Stimulated activated CD4-positive, alpha-beta T cell treated with anti-CD3 and anti-CD28 coated beads, Interleukin-1b, Interleukin-23, amount 100 ng/mL, for 1 hour (primary cell): ENCODE measurements at places on chromosomes 16 and 17.

DNA sequence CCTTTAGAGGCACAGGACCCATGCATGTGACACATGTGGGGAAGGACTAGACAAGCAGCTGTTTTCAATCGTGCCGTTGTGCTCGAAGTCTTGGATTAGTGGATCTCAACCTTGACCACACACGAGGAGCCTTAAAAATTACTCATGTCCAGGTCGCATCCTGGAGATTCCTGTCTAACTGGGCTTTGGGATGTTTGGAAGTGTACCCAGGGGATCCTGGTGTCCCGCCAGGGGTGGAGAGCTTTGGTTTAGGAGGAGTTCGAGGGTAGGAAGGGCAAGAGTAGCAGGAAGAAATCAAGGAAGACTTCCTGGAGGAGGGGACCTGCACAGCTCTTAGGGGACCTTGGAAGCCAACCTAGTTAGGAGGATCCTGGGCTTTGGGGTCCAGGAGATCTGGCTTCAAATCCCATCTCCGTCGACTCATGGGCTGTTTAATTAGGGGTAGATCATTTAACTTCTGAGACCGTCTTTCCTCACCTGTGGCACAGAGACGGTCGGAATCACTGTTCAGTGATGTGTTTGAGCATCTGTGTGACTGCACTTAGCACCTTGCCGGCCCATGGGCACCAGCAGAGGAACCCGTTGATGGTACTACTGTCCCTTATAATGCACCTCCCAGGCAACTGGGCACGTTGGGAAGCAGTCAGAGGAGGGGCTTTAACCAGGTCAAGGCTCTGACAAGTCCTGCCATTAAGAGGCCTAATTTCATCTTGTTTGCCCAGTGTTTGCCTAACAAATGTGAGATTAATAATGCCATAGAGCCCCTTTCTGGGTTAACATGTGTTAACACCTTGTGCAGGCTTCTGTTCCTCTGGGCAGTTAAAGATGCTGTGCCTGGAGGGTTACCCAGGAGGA is 102.0 kb upstream of the PLCG2 start:
- DNase-seq = no peak

DNA sequence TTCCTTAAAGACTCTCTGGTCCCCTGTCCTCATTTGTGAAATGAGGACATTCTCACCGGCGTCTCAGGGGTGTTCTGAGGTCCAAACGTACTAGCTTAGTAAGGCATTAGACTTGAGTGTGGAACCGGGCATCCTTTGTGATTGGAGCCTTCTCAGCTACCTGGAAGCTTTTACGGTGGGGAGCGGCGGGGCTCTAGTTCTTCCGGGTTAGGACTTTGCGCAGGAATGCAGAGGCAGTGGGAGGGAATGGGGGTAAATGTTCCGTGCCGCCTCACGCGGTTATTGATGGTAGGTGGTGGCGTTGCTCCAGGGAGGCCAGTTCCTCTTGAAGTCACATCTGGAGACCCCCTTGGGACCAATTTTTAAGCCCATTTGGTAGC is 113.6 kb downstream of the SNX29 start:
- DNase-seq = no peak

DNA sequence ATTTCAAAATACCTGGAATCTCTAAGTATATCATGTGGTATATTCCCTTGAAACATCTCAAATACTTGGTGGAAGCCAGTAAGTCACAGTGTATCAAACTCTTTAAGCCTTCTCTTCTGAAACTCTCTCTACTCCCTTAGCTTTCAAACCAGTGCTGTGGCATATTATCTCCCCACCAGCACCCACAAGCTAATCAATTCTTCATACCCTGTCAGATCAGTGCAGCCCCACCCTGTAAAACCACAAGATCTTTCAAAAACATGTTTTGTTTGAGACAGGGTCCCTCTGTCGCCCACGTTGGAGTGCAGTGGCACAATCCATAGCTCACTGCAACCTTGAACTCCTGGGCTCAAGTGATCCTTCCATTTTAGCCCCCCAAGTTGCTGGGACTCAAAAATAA is 91.6 kb upstream of the C17orf78 start:
- DNase-seq = no peak

DNA sequence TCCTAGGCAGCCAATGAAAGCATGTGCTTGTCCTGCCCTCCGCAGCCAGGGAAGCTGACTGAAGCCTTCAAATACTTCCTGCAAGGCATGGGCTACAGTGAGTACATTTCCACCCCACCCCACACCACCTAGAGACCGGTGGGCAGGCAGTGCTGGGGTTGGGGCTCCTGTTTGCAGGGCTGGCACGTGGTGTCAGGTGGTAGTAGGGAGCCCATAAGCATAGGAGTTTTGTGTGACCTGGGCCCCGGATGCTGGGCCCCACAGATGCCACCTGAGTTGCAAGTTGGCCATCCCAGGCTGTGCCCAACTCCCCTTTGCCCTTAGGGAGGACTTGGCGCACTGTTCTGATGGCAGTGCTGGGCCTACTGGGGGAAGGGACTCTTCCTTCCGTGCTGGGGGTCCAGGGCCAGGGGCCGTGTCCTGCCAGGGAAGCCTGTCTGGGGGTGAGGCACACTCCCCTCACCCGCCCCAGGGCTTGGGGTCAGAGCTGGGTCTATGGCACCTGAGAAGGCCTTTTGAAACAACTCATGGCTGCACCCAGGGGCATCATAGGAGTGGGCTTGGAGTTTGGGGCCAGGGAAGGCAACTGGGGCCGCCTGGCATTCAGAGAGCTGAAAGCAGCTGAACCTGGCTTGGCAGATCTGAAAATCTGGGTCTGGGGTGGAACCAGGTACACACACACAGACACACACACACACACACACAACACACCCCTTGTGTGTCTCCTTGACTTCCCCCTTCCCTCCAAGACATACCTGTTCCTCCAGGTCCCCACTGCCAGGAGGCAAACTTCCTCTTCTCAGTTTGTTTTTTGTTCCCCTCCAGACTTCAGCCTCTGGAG is 5.8 kb upstream of the SETD6 start:
- DNase-seq = no peak

GRCh38 chr16:2816751-2817339 is at the start of gene PRSS21:
Gene PRSS21 (plus strand): TSS chr16:2817237. CDS start chr16:2817269, 32 bp downstream.
- no peak for DNase-seq

GRCh38 chr16:85570735-85571562 is 42.2 kb upstream of the GSE1 start:
- DNase-seq = no peak

- DNase-seq = no peak
These were observed 28.1 kb downstream of the TMEM238L start for GRCh38 chr17:10775740-10776356.

- no peak for DNase-seq
These were observed 9.7 kb upstream of the CCL2 start for GRCh38 chr17:34245351-34245905.

DNA sequence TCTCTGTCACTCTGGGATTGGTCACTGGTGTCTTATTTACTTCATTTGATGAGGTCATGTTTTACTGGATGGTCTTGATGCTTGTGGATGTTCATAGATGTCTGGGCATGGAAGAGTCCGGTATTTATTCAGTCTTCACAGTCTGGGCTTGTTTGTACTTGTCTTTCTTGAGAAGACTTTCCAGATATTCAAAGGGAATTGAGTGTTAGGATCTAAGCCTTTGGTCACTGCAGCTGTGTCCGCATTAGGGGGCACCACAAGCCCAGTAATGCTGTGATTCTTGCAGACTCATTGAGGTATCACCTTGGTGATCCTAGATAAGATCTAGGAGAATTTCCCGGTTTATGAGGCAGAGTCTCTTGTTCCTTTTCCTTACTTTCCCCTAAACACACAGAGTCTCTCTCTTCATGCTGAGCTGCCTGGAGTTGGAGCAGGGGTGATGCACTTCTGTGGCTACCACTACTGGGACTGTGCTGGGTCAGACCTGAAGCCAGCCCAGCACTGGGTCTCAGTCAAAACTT is 214.7 kb downstream of the SPECC1 start:
- no peak for DNase-seq

GRCh38 chr16:18931756-18932155 is 5.5 kb upstream of the SMG1 start:
- DNase-seq = no peak

DNA sequence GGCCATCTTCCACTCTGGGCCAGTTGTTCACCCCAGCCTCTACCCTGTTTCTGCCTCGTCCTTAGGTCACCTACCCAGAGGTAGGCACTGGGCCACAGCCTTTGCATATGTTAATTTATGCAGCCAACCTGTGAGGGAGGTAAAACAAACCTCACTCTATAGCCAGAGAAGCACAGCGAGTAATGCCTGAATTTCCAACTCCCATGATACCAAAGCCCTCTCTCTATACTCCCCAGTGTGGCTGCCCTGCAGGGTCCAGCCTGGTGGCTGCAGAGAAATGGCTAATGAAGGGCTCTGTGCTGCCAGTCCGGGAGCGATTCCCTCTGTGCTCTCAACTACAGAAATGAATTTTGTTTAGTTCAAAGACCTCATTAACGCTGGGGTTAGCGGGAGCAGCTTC is 397.0 kb upstream of the CCL2 start:
- DNase-seq = no peak

DNA sequence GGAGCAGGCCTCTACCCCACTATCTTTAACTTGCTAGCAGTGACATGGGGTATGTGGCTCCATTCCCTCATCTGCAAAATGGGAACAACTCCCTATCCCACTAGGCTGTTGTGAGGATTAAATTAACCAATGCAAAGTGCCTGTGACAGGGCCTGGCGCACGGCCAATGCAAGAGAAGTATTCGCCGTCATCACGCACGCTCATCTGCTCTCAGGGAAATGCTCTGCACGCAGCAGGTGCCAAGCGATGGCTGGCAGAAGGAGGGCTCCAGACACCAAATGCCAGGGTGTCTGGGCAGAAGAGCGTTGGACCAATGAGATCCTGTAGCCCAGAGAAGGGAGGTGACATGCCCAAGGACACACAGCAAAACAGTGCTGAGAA is 17.3 kb downstream of the FAM83G start:
- DNase-seq = no peak

DNA sequence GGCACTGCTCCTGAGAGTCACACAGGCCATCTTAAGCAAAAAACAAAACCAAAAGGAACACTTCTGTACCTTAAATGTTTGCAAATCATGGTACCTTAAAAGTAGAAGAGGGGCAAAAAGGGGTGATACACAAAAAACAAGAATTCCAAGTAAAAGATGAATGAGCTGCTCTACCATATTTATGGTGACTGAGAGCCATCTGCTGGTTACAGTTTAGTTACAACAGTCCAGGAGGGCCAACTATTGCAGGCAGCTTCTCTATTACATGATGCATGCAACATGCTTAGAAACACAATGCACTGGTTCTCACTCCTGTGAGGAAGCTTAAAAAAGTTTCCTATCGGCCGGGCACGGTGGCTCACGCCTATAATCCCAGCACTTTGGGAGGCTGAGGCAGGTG is 53.5 kb downstream of the STX8 start:
- no peak for DNase-seq

- no peak for DNase-seq
These were observed 6.9 kb downstream of the HERPUD1 start for GRCh38 chr16:56938664-56939513.

- DNase-seq = no peak
These were observed 124.3 kb downstream of the SOCS1 start for GRCh38 chr16:11131706-11132105.

DNA sequence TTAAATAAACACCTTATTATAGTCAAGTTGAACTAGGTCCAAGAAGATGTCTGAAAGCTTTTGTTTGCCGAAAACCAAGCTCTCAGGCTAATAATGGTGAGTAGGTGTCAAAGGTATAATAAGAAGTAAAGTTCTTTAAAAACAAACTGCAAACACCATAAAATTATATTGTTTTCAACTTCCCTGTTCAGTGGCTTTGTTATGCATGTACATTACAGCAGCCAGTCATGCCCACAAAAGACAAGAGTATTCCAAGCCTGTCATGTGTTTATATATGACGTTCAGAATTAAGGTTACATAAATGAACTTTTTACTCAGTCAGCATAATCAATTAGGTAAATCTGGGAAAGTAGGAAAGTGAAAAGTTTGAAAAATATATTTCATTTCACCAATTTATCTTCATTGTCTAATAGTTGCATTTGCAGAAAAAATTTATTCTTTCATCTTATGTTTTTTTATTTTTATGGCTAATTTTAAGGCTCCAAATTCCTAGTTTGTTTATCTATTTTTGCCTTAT is 928.7 kb upstream of the SOX9 start:
- no peak for DNase-seq

DNA sequence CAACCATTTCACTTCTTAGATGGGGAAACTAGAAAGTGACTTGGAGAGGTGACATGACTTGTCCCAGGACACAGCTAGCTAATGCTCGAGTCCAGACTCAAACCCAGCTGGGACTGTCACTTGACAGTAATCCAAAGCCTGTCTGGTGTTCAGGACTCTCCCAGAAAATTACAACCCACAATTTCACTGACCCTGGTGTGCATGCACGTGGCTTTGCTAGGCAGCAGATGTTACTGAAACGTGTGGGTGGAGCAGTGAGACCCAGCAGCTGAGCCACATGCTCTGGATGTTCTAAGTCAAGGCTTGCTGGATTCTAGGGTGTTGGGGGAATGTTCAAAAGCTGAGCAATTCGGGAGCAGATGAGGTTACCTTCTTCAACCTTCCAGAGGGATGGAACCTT is 364.6 kb downstream of the GRIN2A start:
- DNase-seq = no peak

DNA sequence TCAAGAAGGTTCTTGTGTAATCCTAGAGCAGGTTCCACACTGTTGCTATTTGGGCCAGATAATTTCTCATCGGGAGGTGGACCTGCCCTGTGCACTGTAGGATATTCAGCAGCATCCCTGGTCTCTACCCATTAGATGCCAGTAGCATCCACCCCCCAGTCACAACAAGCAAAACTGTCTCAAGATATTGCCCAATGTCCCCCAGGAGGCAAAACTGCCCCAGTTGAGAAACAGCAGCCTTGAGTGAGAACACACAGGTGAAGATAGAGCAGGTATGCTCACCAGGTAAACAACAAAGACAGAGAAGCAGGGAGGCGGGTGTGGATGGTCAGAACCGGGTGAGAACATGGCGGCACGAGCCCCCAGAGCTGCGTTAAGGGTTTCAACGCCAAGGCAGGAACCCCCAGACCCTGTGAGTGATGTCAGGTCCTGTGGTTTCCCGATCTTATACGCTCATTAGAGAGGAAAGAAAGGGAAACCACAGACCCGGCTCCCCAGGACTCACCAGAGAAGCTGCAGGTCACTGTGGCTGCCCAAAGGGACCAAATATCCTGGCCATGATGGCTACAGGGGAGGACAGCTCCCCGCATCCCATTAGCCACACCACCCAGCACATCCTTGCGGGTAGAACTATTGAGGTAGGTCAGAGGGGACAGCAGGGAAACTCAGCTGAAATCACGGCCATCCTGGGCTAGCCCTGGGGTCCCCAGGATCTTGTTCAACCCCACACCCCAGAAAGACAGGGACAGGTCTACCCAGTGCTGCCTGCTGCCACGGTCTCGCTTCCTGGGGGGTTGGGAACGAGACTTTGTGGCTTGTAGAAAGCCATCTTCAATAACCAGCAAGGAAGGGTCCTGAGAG is 21.2 kb downstream of the CDC42EP4 start:
- DNase-seq = no peak

- DNase-seq = no peak
These were observed 18.0 kb upstream of the ZNF629 start for GRCh38 chr16:30805056-30805369.

- DNase-seq = no peak
These were observed 45.2 kb upstream of the SLC5A11 start for GRCh38 chr16:24800586-24800985.
